Hepatocyte (in vitro differentiated cells): ENCODE measurements at places on chromosomes 3 and 15. TPM values are rescaled to one million over a fixed set of nuclear protein-coding genes. Genes with fewer than 3 reads are reported as not detected.
A peak's percentile ranks its signal among the peaks of the same experiment; 100 is the strongest.

SLC35G2 gene
- polyA plus RNA-seq: 1.6 and 3.6 TPM in 2 replicates

DNA sequence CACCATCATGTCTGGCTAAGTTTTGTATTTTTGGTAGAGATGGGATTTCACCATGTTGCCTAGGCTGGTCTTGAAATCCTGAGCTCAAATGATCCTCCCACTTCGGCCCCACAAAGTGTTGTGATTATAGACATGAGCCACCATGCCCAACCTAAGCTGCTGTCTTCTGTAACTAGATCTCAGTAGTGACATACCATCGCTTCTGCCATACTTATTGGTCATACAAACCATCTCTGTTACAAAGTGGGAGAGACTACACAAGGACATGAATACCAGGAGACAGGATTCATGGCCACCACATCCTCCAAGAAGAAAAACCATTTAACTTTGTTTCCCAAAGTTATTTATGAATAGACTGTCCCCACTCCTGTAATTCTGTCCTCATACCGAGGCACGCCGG is 81.3 kb downstream of the SMAD6 start:
- no peak for DNase-seq

DNA sequence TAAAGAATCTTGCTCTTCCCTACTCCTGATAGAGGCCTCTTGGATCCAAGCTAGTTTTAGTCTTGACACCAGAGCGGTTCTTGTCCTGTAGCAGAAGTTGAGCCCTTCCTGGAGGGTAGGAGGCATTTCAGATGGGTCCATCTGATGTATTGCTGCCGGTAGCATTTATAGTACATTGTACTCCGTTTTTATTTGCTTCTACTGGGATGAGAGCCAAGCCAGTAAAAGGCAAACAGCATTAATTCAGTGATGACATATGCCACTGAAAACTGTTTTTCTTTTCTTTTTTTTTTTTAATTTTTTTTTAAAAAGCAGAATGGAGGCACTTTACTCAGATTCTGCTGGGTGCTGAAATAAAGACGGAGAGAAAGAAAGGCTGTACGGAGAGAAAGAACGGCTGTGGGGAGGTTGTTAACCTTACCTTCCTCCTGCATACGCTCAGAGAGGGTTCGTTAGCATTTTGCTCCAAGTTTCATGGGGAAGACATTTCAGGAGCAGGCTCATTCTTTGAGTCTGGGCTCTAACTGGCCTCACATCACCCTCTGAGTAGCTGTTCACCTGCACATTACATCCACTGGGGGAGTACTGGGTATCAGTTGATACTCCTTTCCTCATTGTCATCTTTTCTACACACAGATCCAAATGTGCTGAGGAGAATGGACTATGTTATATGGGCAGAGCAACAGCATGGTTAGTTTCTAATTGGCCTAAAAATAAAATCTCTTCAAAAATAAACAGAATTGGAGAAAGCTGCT is 161.5 kb downstream of the FEZF2 start:
- DNase-seq: no peak

DNA sequence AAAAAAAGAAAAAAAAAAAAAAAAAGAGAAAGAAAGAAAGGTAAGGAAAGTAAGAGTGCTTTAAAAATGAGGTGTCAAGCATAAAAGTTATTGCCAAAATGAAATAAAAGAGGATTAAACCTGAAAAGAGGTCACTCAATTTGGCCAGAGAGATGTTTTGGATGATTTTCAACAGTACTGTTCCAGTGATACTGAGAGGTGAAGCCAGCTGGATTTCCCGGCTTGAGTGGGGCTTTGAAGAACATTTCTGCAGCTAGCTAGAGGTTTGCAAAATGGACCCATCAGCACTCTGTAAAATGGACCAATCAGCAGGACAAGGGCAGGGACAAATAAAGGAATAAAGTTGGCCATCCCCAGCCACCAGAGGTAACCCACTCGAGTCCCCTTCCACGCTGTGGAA is 128.5 kb downstream of the LSAMP start:
- DNase-seq: no peak

- DNase-seq: no peak
Observed at GRCh38 chr3:116020495-116020894, 397.2 kb downstream of the GAP43 start.

DNA sequence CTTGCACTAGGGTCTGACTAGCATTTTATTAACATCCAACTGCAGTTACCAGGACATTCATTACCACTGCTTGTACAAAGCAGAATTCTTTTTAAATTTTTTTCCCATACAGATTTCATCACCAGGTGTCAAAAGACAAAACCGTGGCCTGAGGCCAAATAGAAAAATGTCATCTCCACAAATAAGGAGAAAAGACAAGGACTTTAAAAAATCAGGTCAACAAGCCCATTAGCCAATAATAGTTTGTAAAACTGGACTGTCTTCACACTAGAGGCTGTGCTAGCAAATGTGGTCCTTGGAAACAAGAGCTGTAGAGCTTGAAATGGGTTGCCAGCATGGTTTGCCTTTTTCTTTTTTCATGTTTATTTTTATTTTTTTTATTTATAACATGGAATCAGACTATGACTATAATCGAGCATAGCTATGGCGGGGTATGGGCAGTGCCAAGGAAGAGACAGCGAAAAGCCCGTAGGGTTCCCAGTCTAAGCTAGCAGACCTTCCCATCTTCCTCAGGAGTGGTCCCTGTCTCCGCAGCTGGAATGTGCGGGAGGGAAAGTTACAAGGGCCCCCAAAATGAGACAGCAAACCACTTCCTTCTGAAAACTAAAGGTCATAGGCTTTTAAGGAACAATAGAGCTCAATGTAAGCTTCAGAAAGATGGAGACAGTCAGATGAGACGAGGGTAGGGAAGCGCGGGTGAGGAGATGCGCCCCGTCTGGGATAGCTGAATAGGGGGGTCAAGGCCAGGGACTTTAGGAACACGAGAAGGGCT is 1.5 kb downstream of the PTPN9 start:
- no peak for DNase-seq

DNA sequence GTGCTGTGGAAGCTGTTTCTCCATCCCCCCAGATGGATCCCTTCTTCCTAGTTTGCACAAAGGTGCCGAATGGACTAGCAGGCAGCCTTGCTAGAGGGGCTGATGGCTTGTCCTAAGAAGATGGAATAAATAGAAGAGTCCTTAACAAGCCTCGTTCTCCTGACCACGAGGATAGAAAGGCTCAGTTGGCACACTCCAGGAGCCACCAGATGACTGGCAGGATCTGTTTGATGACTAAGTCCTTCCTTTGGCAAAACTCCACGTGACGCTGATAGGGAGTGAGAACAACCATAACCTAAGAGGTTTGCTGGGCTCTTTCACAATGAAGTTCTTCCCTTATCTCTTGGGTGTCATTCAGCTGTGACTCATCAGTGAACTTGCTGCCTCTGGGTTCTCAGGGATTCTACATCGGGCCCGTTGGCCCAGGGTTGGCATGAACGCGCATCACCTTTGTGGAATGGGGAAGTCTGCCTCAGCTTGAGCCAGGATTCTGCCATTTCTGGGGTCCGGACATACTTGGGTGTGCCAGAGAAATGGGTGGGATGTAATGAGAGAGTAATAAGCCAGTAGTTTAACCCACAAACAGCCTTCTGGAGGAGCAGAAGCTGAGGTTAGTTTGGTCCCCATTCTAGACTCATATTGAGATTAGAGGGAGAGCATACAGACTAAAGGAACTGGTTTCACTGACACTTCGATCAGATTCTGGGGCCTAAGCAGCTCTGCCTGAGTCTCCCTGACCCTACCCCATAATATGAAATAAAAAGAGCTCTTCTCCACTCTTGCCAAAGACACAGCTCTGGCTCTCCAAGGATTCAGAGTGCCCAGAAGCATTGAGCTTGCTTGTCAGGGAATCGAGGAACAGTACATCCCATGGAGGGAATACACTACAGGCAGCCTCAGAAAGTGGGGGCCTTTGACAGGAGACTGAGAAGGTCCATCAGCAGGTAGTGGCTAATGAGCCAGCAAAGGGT is 2.0 kb upstream of the MELTF start:
- DNase-seq: peak; percentile 95

LRRC3B gene
- 1.2 and 1.7 TPM in 2 replicates for polyA plus RNA-seq

- no peak for DNase-seq
Observed at GRCh38 chr15:78274994-78275393, 10.6 kb downstream of the DNAJA4 start.

ACTC1 gene
- polyA plus RNA-seq: 4.7 and 5.0 TPM in 2 replicates

EPHA3 gene
- polyA plus RNA-seq: 0.62 and 3.0 TPM in 2 replicates

DNA sequence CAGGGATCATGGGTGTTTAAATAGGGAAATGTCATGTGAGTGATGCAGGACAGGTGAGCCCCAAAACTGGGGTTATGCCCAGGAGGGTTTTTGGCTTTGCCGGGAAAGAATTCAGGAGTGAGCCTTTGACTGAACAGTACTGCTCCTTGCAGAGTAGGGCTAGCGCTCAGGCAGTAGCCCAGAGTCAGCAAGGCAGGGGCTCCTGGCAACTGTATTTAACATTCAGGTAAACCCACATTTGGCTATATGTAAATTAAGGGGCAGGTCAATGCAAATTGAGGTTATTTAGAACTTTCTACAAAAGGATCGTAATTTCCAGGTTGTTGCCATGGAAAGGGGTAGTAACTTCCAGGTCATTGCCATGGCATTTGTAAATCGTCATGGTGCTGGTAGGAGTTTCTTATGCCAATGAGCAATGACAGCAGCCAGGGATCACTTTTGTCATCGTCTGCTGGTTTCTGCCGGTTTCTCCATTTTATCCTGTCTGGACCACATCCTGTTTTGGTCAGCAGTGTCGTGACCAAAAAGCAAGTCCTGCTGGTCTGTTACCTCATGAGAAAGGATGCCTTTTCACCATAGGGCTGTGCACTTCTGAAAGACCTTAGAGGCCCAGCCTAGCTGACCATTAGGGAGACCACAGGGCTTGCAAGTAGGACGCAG is 24.3 kb downstream of the MTHFS start:
- no peak for DNase-seq

FEZF2 gene
- polyA plus RNA-seq: not detected in 2 replicates

LRRC31 gene
- polyA plus RNA-seq: 1.1 and 1.4 TPM in 2 replicates

DNA sequence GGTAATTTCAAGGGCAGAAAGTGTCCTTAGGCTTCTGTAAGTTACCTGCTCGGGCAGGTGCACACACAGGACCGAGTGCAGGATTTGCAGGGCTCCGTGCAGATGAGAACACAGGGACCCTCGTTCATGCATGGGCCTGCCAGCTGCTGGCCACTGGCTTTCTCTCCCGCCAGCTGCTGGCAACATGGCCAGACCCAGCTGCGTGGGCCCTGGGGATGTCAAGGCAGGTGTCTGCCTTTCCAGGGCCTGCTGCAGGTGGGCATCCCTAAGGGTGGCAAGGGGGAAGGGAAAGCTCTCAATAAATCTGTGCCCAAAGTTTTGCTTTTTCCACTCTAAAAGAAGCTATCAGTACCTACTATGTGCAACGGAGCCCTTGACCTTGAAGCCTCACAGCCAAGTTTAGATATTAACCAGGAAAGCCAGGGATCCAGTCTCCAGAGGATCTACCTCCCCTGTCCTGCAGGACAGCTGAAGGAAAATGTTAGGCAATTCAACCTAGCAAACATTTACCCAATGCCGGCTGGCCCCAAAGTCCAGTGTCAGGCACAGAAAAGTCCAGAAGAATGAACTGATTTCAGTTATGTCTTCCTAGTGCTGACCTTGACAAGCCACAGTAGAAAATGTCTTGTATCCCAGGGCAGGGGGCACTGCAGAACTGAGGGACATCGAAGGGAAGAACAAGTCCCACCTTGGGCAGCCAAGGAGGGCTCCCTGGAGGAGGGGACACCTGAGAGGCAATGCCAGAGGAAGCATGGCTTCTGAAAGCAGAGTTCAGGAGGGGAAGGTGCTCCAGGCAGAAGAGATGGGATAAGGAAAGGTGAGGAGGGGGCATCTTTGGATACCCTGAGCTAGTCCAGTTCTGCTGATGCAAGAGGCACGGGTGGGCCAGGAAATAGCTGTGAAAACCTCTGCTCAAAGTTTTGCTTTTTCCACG is 26.4 kb downstream of the NUP210 start:
- peak; percentile 40 for DNase-seq

- DNase-seq: no peak
Observed at GRCh38 chr15:66795851-66796250, 93.8 kb downstream of the SMAD6 start.

GRCh38 chr15:62964251-62964650 is 78.3 kb upstream of the TPM1 start:
- no peak for DNase-seq

IL20RB gene
- polyA plus RNA-seq: 0.59 TPM in 1 of 2 replicates, not detected in the other

BSN gene
- polyA plus RNA-seq: 0.44 and 0.66 TPM in 2 replicates

GRCh38 chr3:72938471-72939265 is 50.8 kb downstream of the GXYLT2 start:
- peak; percentile 86 for DNase-seq

P2RY1 gene
- polyA plus RNA-seq: 1.8 and 3.3 TPM in 2 replicates

GRCh38 chr15:80095511-80095910 is 36.0 kb downstream of the ZFAND6 start:
- no peak for DNase-seq

DNA sequence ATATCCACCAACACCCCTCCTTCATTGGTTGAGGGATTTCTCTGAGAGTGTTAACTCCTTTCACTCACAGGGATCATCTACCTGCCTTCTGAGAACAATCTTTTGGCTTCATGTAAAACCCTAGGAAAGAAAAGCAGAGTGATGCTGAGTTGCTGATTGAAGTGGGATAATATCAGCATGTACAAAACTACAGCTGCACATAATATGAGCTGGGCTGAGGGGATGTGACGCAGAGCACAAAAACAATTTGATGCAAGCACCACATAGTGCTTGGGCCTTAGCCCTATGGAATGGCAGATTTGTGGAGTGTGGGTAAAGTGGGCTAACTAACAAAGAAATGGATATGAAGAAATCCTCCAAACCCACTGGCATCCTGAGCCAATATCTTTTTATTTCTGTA is 267.6 kb upstream of the KCNH8 start:
- no peak for DNase-seq

YEATS2 gene
- 9.8 and 12.5 TPM in 2 replicates for polyA plus RNA-seq

DNA sequence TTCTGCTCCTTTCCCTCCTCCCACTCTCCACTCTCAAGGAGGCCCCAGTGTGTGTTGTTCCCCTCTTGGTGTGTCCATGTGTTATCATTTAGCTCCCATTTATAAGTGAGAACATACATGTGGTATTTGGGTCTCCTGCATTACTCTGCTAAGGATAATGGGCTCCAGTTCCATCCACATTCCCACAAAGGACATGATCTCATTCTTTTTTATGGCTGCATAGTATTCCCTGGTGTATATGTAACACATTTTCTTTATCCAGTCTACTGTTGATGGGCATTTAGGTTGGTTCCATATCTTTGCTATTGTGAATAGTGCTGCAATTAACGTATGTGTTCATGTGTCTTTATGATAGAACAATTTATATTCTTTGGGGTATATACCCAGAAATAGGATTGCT is 144.0 kb upstream of the MEF2A start:
- DNase-seq: no peak
